Aorta (tissue), 5 donors: ENCODE measurements at places on chromosomes 7 and 10. TPM values are rescaled to one million over a fixed set of nuclear protein-coding genes. Genes with fewer than 3 reads are reported as not detected.

The ST8SIA6 gene
- total RNA-seq: 2.4 TPM

The SLC16A9 gene
- 3.3 TPM for total RNA-seq

The ANKRD61 gene
- total RNA-seq: not detected

The AMPH gene
- total RNA-seq: 8.8 TPM

The HYAL4 gene
- total RNA-seq: not detected

The CPA5 gene
- not detected for total RNA-seq

The CLDN3 gene
- total RNA-seq: not detected

The PNLIP gene
- total RNA-seq: 2.7 TPM

The GALNT17 gene
- total RNA-seq: 5.8 TPM

DNA sequence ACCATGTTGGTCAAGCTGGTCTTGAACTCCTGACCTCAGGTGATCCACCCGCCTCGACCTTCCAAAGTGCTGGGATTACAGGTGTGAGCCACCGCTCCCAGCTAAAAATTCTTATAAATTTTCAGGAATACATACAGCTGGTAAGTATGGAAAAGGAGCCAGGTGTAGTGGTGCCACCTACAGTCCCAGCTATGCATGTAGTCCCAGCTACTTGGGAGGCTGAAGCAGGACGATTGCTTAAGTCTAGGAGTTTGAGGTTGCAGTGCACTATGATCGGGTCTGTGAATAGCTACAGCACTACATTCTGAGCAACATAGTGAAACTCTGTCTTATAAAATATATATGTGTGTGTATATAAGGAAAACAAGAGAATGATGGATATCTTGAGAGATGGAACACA, 19.0 kb downstream of the LDB1 start:
- no peak for DNase-seq

DNA sequence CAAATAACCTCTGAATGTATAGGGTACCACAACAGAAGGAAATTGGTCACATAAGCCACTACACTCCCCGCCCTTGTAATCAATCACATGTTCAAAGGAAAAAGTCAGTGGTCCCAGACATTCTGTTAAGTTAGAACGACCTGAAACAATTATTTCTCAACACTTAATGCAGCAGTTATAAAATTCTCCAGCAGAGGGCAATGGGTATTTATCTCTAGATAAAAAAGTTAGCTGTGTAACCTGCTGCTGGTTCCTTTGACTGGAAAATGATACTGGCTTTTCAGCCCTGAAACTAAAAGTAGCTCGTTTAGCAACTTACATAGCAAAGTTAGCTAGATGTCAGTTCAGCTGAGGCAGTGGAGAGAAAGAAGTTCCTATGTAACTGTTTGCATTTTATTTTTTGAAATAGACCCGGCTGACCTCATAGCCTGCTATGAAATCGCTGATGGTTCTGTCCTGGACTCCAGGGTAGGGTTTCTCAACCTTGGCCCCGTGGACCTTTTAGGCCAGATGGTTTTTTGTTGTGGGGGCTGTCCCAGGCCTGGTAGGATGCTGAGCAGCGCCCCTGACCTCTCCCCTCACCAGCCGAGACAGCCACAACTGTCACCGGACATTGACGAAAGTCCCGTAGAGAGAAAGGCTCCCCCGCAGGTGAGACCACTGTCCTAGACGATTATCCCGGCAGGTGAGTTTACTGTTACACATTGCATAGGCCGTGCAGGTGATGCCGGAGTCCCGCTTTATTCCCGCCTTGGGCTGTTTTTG, 40.2 kb upstream of the PROSER2 start:
- peak; percentile 57 for DNase-seq

GRCh38 chr7:46547044-46547443, 626.0 kb upstream of the IGFBP3 start:
- no peak for DNase-seq

GRCh38 chr10:69409968-69410367, 6.8 kb downstream of the TACR2 start:
- no peak for DNase-seq

GRCh38 chr10:72567421-72567820, 58.5 kb downstream of the MICU1 start:
- DNase-seq: peak; percentile 58

DNA sequence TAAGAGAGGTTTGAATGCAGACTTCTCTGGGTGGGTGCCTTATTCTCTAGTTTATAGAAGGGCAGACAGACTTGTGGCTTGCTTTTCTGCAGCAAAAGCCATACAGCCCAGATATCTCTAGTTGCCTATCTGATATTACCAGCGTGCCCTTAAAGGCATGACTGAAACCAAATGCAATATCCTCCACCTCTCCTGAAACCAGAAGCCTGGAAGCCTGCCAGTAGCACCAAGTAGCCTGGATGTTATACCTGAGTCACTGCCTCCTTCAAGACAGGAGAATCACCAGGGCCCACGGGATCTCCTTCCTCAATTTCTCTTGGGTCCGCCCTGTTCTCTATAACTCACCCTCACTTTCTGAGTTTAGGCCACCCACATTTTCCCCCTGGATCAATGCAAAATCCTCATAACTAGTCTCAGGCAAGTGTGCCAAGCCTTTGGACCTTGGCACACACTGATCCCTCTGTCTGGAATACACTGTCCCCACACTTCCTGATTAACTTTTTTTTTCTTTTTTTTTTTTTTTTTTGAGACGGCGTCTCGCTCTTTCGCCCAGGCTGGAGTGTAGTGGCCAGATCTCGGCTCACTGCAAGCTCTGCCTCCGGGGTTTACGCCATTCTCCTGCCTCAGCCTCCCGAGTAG, 638.4 kb downstream of the GALNT17 start:
- DNase-seq: no peak

DNA sequence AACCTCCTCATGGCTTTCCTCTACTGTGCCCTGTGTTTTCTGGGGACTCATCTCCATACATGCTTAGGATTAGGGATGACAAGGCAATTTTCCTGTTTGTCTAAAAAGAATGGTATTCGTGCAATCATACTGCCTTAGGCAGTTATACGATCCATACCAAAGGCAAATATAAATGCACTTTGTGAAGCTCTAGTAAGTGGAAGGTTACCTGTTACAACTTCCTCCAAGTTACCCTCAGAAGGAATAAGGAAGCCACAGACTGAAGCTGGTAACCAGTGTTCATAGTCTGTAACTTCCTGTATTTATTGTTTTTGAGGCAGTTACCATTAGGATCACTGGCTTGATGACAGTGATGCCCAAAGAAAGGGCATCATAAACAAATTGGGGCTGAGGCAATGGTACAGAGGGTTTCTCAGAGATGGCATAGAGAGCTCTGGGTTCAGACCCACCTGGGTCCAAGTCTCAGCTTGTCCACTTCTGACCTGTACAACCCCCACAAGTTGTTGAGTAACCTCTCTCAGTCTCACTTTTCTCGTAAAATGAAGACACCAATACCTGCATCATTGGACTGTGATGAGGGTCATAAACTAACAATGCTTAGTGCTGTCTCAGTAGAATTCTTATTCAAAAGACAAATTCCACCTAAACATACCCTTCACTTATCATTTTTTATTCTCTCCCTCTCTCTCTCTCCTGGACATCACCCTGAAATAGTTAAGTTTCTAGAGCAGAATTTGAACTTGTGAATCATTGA, 138.2 kb downstream of the ELMO1 start:
- no peak for DNase-seq

- no peak for DNase-seq
Measured at GRCh38 chr10:59631237-59631636, 78.4 kb downstream of the SLC16A9 start.

DNA sequence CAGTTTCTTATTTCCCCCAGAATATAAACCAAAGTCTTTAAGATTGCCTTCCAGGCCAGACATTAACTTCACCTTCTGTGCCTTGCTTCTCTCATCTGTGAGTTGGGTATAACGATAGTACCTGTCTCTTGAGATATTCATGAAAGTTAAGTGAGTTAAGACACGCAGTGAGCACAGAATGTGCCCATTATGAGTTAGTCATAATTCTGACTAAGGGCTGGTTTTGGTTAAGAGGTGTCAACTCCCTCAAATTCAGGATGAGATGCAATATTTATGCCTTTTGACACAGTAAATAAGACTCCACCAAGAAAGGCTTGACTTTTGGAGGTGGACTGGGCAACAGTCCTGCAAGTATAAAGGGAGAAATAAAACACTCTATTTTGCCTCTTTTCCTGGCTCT, 528.7 kb upstream of the IGFBP3 start:
- DNase-seq: no peak

DNA sequence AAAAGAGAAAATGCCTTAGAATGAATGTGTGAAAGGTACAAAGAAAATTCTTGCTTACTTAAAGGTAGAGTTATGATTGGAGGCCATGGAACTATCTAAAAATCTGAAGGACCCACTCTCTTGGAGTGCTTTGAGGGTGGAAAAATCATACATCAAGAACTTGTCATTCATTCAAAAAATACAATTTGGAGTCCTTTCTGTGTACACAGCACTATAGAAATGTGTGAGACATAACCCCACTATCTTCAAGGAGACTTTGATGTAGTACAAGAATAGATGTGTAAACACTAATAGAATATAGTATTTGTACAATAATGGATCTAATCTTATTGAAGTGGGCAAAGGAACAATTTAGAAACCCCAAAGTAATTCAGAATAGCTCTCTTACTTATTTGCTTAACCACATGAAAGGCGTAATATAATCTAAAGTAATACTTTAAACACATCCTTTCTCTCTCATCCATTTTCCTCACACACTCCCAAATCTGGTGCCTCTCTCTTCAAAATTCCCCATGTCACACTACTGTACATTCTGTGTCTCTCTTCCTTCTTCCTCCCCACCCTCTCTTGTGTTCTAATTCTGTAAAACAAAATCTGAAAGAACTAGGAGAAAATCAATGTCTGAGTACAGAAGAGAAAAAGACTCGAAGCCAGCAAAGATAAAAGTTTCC, 166.7 kb downstream of the DNAJB9 start:
- no peak for DNase-seq

- DNase-seq: no peak
Measured at GRCh38 chr10:21535494-21535965, 1.5 kb downstream of the MLLT10 start.
